ENCODE measurements at places on chromosomes 2 and 18.

DNA sequence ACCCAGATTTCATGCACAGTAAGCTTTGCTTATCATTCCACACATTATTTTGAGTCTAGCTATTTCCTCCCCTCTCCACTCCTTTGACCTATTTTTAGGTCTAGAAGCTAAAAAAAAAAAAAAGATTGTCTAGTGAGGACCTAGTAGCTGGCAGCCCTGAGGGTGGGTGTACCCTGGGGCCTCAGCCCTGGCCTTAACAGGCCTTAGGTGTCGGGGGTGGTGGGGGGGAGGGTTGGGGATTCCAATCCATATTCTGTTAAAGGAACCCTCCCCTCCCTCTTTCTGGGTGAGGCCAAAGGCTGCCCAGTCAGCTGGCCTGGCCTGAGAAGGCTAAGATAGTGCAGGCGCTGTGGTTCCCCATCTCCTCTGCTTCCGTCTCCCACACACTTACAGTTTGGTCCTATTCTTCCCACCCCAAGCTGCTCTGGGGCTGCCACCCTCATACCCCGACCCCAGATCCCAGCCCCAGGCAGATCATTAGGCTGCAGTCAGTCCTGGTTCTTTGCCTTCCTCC, 65.5 kb upstream of the HK2 start:
- DNase-seq, result no peak

DNA sequence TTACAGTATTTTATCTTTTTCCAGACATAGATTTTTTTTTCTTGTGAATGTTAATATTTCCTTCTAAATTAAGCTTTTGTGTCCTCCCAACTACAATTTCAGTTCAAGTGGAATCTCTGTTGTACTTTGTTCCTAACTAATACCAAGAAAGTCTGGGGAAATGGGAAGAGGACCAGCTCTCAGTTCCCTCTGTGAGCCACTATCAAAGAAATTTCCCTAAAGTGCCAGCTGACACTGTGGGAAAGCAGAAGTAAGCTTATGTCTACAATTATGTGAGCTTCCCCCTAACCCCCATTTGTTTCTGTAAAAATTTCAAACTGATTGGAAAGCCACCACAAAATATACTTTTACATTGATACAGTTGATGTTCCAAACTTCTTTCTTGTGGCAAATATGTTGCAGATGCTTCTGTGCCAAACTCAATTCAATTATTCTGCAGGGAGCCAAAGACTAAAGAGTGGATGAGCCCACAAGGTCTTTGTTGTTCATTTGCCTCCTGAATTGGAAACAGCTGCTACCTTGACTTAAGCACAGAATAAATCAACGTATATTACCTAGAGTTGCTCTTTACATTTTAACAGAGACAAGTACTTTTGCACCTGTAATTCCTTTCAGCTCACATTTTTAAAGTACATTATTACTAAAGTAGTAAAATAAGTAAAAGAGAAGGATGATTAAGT, 306.6 kb downstream of the PTH2R start:
- DNase-seq, result no peak

DNA sequence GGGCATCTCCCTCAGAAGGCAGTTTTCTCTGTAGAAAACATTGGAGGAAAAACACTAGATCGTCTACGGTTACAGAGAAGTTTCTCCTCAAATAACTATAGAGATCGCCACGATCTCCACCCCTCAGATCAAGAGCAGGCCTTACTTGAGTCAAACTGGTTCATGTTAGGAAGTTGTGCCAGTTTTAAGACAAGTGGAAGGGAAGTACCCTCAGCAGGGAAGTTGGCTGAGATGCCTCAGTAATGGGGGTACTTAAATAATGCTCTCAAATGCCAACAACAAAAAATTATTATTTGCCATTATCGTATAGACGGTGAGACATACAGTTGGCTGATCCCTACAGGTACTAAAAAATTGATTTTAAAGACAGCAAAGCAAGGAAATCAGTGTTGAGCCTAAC, 8.2 kb upstream of the SMAD7 start:
- no peak for DNase-seq

GRCh38 chr18:55024564-55024963, 65.3 kb upstream of the CCDC68 start:
- no peak for DNase-seq

- DNase-seq, result no peak
Measured at GRCh38 chr2:109396202-109397180, 217.3 kb downstream of the SEPTIN10 start.

- no peak for DNase-seq
Measured at GRCh38 chr18:67805261-67805660, 288.7 kb upstream of the DSEL start.

DNA sequence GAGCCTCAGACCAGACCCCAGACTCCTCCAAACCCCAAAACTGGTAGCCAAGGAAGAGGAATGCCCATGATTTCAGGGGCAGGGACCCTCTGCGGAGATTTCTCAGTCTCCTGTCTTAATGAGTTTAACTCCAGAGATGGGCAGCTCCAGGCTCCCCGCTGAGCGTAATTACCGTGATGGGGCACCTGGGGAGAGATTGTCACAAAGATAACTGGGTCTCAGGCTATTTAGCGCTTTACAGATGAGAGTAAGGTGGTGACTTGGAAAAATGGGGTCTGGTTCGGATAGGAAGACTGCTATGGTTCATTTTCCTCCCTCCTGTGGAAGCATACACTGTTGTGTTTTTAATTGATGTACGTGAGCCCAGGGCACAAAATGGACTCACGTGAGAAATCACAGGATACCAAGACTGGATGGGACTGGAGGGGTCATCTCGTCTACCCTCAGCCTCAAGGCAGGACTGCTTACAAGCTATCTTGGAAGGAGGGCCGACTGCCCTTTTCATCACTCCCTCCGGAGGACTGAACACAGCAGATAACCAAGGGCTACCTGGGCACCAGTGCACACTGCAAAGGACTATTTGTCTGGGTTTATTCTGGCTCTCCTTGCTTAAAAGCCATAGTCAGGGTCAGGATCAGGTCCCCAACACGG, 427.8 kb downstream of the ZNF521 start:
- no peak for DNase-seq

DNA sequence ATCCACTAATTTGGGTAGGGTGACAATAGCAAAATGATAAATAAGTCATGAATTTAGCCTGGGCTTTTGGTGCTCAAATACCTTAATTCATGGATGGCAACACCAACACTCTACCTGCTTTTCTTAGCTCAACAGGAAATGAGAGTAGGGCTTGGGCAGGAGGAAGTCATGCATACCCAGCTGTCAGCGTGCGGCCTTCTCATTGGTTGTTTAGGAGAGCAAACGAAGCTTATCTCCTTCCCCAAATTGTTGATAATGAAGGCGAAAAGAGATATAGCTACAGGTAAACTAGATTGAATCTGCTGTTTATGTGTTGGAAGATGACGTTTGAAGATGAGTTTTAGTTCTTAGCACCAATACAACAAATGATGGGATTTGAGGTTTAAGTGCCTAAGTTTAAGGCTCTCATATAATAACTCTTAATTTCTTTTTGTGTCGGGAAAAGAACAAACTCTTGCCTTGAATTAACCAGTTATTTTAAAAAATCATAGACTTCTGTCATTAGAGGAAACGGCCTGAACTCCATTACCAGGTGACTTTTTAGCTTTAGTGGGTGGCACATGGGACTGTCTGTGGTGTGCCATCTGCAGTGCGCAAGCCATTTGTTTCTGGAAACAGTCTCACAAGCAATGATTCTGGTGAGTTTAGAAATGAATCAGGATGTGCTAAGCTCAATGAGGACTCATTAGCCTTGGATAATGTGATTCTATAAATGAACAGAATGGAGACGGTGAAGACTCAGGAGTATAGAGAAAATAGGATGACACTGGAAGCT, 19.8 kb downstream of the MAP4K4 start:
- no peak for DNase-seq

DNA sequence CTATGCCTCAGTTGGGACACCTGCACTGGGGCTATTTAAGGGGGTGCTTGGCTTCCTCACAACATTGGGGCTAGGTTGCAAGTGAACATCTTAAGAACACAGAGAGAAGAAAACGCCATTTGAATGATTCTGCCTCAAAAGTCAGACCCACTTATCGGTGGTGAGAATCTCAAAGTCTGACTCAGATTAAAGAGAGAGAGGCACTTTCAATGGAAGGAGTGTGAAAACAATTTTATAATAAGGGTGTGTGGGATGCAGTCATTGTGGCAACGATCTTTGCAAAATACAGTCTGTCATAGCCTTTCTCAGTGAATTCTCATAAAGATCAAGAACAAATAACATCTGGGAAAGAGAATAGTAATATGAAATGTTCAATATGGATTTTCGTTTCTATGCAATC, 41.8 kb downstream of the CCDC102B start:
- DNase-seq, result no peak
